SK-N-SH (cell line): ENCODE measurements at places on chromosomes 2 and 18.

DNA sequence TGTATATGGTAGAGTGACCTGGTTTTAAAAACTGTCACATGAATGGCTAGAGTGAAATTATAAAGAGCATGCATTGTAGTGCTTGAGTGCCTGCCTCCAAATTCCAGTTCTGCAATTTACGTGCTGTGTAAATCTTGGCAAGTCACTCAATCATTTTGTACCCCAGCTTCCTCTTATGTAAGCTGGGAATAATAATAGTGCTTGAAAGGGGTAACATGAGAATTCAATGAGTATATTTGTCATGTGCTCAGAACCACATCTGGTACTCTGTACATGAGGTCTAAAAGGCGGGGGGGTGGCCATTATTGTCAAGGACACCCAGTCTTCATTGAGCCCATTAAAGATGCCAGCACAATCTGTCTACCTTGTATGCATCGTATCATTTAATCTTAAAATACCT lies 214.8 kb downstream of the MC4R start:
- no peak for DNase-seq

- DNase-seq, result no peak
Observed at GRCh38 chr2:56185582-56186046, 1.8 kb downstream of the CCDC85A start.

- DNase-seq, result no peak
Observed at GRCh38 chr18:62287781-62288664, 37.1 kb upstream of the TNFRSF11A start.

- DNase-seq, result no peak
Observed at GRCh38 chr18:51236225-51236624, 38.7 kb upstream of the MEX3C start.

DNA sequence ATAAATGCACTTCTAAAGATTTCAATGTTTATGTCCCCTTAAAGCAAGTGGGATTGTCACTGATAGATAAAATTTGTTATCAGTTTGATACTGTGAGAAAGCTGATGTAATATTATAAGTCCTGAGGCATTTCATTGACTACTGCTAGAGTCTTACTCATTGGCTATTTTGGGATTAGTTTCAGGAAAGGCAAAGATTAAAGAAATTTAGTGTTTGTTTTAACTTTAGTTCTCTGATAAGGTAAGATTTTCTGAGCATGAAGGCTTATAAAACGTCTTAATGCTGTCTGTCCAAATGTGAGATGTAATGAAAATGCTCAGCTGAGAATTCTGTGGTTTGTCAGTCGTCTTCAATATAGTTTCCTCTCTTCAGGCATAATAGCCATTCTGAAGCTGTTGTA lies 886.4 kb upstream of the CDH2 start:
- no peak for DNase-seq

GRCh38 chr18:25066516-25066915 lies 285.4 kb downstream of the ZNF521 start:
- DNase-seq, result no peak

DNA sequence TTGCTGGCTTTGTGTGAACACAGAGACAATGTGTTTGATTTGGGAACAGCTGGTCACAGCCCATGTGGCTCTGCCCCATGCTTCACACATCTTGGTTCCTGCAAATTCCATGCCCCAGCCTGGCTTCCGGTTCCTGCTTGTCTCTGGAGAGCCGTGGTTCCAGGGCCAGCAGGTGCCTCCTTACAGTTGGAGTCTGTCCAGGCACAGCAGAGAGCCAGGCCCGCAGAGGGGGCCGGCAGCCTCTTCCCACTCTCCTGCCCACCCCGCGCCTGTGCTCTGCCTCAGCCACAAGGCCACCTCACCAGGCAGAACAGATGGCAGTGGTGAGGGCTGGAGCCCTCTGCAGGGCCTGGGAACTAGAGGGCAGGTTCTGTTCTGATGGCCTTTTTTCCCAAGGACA lies 81.5 kb downstream of the LDLRAD4 start:
- DNase-seq, result peak; percentile 44

DNA sequence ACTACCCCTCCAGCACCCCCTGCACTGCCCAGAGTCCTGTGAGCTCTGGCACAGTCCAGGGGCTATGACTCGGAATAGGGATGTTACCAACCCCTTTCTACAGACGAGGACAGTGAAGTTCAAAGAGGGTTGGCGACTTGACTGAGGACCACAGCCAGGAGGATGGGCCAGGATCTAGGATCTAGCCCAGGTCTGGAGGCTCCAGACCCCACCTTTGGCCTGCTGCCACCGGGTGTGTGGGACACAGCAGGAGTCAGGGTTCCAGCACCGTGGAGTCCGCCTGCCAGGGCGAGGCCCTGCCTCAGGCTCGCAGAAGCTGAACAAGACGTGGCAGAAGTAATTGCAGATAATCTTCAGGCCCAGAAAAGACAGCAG lies 37.9 kb upstream of the GPC1 start:
- no peak for DNase-seq

DNA sequence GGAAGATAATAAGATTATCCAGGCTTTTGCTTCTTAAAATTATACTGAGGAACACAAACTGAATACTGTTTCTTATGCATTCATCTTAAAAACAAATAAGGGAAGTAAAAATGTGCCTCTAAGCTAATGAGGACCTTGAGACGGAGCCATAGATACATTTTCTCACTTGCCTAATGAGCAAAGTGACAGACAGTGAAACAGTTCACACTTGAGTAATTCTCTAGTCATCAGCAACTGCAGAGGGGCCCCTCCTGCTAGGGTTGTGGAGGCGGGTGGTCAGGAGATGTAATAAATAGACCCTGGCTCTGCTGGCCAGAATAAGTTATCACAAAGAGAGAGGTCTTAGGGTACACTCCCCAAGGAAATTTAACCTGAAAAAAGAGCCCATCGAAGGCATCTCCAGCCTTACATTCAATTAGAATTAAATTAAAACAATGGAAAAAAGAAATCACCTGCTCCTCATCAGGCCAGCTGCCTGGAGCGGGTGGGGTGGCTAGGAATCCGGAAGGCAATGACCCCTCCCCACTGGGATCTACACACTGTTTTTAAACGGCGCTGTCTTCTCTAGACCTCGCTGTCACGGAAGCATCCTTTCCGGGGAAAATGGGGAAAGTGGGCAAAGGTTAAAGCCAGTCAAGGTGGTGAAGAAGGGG lies 32.6 kb upstream of the INSIG2 start:
- no peak for DNase-seq

GRCh38 chr2:104840156-104840555 lies 13.8 kb upstream of the POU3F3 start:
- DNase-seq, result no peak

DNA sequence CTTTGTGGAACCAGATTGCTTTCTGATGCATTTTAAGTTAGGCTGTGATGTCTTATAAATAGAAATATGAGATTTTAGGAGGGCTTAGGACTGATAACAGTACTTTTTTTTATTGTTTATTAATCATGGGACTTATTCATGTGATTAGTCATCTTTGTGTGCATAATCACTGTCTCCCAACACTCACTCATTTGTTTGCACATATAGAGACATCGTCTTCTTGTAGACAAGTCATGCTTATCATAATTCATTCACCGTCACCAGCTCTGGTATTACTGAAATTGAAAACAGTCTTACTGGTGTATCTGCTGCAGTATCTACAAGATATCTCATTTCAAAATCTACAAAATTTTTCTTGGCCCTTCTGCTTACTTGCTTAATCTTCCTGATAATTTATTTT lies 45.8 kb downstream of the WDR7 start:
- DNase-seq, result no peak

DNA sequence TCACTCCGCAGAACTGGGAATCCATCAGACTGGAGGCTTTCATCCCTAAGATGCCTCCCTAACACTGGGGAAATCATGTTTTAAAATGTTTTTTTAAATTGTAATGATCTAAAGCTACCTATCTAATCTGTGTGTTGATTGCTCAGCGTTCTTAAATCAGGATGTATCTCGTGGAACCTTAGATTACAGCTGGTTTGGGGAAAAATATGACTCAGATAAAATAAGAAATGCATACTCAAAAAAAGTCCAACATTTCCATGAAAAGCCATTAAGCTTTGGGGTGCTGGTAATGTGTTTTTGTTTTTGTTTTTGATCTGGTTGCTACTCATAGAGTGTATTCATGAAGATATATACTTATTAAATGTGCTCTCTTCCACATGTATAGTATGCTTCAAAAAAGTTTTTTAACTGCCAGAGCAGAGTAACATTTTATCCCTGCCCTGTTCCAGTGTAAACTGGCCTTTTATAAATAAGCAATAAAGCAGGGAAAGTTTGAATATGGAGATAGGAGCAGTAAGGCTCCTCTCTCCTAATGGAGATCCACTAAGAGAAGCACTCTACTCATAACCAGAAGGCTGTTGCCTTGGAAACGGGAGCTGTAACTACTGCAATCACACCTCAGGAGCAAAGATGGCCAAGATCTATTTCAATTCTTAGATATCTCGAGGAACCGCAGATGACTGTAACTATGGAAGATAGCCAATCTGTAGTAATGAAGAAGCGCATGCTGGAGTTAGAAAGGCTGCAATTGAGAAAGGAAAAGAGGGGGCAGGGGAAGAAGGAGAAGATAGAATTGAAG lies 41.6 kb downstream of the ANKRD44 start:
- DNase-seq, result no peak

DNA sequence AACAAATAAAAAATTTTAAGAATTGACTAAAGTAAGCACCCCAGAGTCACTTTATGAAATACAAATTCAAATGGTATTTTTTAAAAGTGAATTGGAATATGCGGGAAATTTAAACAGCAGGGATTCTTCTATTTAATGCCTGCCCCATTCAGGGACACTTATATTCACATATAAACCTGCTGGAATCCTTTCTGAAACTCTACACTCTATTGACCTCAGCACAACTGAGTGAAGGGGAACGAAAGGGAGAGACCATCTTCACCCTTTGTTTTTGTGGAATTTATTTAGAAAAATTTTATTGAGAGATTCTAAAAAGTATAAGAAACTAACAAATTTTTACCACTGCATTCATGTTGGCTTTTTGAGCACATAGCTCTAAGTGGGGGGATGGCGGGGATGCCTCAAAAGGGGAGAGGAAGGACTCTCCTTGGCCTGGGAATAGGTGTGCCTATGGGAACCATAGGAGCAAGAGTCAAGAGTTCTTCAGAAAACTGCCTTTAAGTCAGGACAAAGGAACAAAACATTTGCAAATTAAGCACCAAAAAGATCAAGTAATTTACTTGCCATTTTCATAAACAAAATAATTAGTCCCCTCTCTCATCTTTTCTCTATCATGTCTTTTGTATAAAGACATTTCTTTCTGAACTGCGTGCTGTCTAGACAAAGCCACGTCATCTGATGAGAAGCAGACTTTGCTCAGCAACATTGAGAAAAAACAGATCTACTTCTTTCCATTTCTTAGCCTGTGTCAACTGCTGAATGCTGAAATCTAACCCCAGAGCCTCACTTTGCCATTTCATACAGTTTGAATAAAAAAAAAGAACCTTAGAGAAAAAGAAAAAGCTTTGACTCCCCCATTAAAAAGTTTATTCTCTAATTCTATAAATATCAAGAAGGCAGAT lies 21.6 kb upstream of the FLACC1 start:
- DNase-seq, result no peak

DNA sequence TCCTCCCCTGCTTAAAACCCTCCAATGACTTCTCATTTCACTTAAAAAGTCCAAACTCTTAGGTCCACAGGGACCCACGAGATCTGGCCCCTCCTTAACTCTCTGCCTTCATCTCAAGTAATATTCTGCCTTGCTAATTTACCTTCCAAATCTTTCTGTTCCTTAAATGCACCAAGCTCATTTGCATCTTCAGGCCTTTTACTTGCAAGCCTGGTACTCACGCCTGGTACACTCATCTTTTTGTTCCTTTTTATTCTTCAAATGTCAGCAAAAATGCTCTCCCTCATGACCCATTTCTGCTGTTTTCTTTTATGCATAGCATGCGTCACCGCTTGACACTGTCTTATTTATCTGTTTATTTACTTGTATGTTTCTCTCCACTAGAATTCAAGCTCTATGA lies 2.7 kb upstream of the WIPF1 start:
- no peak for DNase-seq

DNA sequence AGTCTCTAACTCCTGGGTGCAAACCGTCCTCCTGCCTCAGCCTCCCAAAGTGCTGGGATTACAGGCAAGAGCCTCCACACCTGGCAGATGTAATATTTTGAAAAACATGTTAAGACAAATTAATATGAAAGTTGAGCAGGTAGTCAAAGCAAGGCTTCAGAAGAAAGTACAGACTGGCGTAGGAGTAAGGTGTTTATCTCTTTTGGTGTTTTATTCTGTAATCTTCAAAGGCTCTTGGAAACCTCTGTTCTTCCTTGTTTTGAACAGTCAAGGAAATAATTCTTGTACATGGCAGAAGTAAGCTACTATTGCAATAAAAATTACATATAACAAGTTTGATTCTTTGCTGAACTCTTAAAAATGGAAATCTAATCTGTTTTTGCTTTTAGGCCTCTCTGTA lies 5.3 kb downstream of the RNF138 start:
- no peak for DNase-seq

DNA sequence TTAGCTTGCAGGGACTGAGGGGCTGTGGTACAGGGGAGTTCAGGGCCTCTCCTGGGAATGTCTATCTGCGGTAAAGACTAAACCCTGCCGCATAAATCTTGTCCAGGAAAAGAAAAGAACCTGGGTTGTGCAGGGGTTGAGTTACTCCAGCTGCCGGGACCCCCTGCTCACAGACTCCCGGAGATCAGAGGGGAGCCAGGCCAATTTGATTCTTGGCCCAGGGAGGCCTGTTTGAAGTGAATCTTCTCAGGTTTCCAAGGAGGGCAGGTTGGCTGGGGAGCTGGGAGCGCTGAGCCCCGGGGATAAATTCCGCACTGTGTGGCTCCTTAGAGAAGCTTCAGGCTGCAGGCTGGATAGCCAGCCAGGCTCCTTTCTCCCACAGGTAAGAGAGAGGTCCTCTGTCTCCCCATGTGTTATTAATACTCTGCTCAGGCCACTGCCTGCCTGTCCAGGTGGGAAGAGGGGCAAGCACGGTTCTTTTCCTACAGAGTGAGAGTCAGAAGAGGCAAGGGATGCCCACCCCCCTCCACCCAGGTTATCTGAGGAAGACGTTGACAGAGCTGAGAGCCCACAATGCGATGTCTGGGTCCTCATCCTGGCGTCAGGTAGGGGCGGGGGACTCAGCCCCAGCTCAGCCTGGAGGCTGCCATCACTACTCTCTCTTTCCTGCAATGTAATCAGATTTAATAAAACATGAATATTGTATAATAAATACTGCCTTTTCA lies 82.7 kb downstream of the LONRF2 start:
- no peak for DNase-seq

GRCh38 chr2:230797515-230798495 lies 66.9 kb upstream of the ITM2C start:
- no peak for DNase-seq

- DNase-seq, result no peak
Observed at GRCh38 chr2:190221429-190221828, 98.2 kb downstream of the HIBCH start.

GRCh38 chr2:51387235-51387634 lies 355.3 kb upstream of the NRXN1 start:
- no peak for DNase-seq

DNA sequence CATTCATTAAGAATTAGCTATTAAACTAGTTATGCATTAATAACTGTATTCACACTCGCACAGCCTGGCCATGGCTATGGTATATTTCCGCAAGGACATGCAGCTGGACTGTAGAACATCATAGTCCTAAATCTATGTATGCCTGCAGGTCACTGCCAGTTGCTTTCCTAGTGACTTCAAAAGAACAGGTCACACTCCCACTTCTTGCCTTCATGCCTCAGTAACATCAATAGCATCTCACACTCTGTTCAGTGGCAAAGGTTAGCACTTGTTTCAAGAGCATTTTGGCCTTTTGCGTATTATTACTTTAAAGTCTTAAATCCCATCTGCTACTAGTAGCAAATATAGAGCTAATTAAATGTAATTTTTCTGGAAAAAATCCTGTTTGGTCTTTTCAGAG lies 131.4 kb upstream of the DCC start:
- no peak for DNase-seq

- DNase-seq, result no peak
Observed at GRCh38 chr2:55384786-55385185, 34.9 kb downstream of the CCDC88A start.
